ENCODE measurements at places on chromosomes 16 and 17. TPM values are rescaled to one million over a fixed set of nuclear protein-coding genes. Genes with fewer than 3 reads are reported as not detected.

The C16orf87 gene
- 22.5 TPM for total RNA-seq

The CTRB2 gene
- 6.8 TPM for total RNA-seq

GRCh38 chr17:3683054-3683511 lies 12.9 kb downstream of the P2RX5 start:
- no peak overlapping the region for H3K4me3 ChIP-seq
- no peaks in the 10 kb centered on the region for H3K27me3 ChIP-seq
- no peaks in the 10 kb centered on the region for H3K36me3 ChIP-seq
- no peak overlapping the region for H3K27ac ChIP-seq

DNA sequence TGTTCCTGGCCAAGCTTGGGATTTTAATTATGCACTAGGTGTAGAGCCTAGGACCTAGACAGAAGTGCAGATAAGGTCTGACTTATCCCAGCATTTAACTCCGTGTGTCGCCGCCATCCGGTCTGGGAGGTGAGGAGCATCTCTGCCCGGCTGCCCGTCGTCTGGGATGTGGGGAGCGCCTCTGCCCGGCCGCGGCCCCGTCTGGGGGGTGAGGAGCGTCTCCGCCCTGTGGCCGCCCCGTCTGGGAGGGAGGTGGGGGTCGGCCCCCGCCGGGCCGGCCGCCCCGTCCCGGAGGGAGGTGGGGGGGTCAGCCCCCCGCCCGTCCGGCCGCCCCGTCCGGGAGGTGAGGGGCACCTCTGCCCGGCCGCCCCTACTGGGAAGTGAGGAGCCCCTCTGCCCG lies 7.1 kb upstream of the B4GALNT2 start:
- no peaks in the 10 kb centered on the region for H3K4me1 ChIP-seq
- peaks cover 41% of the 10 kb centered on the region for H3K27me3 ChIP-seq
- DNase-seq: no peak
- no peak overlapping the region for H3K4me3 ChIP-seq
- H3K27ac ChIP-seq: no peak overlapping the region

DNA sequence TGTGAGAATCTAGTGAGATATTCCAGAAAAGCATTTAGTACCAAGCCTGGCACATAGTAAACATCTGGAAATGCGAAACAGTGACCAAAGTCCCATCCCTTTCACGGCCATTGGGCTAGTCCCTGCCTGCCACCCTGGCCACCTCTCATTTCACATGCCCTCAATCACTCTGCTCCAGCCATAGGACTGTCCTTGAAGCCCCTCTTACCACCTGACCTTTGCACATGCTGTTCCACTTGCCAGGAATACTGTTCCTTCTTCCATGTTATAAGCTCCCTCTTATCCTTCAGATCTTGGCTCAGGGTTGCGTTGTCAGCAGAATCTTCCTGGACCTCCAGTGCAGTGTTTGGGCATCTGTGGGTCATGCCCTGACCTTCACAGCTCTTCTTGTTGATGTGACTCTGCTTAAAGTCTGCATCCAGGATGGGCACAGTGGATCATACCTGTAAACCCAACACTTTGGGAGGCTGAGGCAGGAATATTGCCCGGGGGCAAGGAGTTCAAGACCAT lies 2.1 kb downstream of the MYO15A start:
- no peaks in the 10 kb centered on the region for H3K27me3 ChIP-seq
- peaks cover 7% of the 10 kb centered on the region for H3K4me1 ChIP-seq
- no peak overlapping the region for H3K4me3 ChIP-seq
- DNase-seq: no peak
- H3K27ac ChIP-seq: no peak overlapping the region

The CEP295NL gene
- 0.61 TPM for total RNA-seq

- H3K4me1 ChIP-seq: no peaks in the 10 kb centered on the region
- no peaks in the 10 kb centered on the region for H3K27me3 ChIP-seq
- no peak overlapping the region for H3K4me3 ChIP-seq
- no peak overlapping the region for H3K27ac ChIP-seq
- peaks cover 3% of the 10 kb centered on the region for H3K36me3 ChIP-seq
- no peak for DNase-seq
Measured at GRCh38 chr16:68356919-68357286, 46.1 kb downstream of the PRMT7 start.

The RAB26 gene
- 7.3 TPM for total RNA-seq
